ENCODE measurements at places on chromosomes 2 and 18.

GRCh38 chr2:241730671-241731293 is 3.6 kb upstream of the D2HGDH start:
- DNase-seq, result no peak

DNA sequence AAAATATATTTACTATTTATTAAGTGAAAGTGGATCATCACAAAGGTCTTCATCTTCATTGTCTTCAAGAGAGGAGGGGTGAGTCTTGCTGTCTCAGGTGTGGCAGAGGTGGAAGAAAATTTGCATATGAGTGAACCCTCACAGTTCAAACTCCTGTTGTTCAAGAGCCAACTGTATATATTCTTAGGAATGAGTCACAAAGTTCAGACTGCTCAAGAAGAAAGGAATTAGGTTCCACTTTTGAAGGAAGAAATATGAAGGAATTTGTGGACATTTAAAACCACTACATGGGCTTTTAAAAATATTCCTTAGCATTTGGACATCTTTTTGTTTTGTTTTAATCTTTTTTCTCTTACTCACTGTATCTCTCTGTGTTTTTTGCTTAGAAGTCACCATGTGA is 212.6 kb downstream of the INSIG2 start:
- DNase-seq, result no peak

- DNase-seq, result no peak
Observed at GRCh38 chr2:41907141-41907540, 140.7 kb upstream of the PKDCC start.

DNA sequence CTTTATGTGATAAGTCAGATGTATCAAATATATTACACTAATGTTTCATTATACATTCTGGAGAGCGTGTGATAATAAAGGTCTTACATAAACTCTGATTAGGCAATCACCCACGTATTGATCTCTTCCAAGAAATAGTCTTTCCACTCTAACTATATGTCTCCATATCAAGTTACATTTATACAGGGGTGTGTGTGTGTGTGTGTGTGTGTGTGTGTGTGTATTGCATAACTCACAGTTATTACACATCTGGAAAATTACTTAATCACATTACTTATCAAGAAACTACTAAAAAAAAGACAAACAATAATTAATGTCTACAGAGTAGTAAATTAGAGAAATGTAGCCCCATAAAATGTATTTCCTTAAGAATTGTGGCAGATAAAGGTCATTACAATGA is 339.8 kb downstream of the CDH19 start:
- DNase-seq, result no peak

- DNase-seq, result no peak
Observed at GRCh38 chr2:234410526-234410925, 86.4 kb downstream of the ARL4C start.

- DNase-seq, result no peak
Observed at GRCh38 chr2:176533505-176534193, 264.4 kb downstream of the MTX2 start.

DNA sequence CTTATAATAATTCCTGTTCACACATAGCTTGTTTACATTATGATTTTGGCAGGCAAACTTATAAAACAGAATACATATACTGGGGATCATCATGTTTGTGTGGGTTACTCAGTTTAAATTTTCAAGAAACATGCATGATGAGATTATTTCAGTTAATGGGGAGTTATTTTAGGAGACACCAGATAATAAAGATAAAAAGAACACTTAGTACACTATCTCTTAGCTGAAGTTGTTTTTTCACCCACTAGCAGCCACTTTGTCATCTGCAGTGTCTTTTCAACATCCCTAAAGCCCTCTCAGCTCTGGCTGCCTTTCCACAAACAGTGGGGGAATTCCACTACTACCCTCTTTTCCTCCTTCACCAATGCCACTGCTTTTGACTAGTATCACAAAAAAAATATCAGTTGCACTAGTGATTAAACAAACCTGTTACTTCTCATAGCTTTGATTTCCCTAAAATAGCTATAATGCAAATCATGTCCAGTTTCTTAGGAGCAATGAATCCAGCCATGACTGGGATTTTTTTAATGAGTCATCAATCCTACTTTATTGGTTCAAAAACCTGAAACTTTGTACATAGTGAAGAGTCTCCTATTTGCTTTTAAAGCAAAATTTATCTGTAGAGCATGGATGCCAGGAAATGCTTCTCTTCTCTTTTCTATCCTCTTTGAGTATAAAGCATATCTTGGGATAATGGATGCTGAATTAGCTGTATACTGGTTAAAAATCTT is 156.7 kb upstream of the TFPI start:
- no peak for DNase-seq
